ENCODE measurements at places on chromosomes 1 and 21.
A peak's percentile ranks its signal among the peaks of the same experiment; 100 is the strongest.

- DNase-seq: peak; percentile 81
Measured at GRCh38 chr1:23417570-23417969, 7.0 kb downstream of the TCEA3 start.

- DNase-seq: no peak
Measured at GRCh38 chr1:57190898-57191297, 225.1 kb upstream of the C8B start.

DNA sequence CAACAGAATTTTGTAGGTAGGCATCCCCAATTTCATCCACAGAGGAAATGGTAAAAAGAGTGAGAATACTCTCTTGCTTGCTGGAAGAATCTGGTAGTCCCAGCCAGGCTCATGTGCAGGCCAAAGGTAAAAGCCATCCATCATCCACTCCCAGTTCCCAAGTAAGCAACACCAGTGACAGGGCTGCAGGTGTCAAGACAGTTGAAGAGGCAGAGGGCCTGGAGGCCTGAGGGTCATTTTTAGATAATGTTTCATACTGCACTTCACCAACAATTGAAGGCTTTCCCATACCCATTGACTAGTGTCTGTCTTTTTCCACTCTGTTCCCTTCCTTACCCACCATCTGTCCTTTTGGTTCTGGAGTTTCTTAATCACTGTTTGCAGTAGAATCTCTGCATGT is 141.7 kb upstream of the L1TD1 start:
- no peak for DNase-seq

GRCh38 chr21:39087238-39088030 is 95.8 kb downstream of the PSMG1 start:
- DNase-seq: no peak

DNA sequence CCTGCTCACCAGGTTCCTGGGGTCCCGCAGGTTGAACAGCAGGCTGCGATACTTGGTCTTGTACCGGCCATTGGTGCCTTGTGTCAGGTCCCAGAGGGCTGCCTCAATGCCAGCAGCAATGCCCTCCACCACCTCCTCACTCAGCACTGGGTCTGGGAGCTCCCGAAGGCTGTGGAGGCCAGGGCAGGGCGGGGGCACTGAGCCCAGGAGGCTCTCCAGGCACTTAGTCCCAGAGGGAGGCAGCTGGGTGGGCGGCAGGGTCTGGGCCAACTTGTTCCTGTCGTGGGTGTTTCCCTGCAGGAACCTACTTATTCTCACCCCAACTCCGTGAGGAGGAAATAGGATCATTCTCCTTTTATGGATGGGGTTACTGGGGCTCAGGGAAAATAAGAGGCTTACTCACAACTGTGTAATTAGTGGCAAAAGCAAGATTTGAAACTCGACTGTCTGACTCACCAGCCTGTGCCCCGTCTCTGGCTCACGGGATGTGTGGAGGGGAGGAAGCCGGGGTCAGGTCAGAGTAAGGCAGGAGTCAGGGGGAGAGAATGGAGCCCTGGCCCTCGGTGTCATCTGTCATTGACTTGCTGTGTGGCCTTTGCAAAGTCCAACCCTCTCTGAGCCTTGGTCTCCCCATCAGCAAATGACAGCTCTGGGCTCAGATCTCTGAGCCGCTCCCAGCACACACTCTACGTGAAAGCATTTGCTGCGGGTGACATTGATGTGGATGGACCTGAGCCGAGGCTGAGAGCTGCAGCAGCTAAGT is 17.2 kb downstream of the SPOCD1 start:
- no peak for DNase-seq

DNA sequence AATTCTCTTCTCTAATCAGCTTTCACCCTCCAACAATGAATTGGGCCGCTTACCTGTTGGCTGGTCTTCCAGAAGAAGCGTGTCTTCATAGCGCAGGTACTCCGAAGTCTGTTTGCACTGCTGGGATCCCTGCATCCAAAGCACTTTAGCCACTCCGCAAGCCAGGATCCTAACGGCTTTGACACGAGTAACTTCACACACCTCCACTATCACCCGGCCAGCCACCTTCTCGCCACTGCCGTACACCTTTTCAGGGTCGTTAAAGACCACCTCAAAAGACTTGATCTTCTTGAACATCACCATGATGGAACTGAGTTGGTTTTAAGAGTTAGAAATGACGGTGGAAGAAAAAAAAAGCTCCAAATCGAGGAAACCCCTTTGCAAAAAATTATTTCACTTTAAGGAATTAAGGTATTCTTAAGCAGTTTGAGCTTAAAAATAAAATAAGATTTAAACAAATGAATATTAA is 381 bp downstream of the TXNIP start:
- peak; percentile 48 for DNase-seq

- peak; percentile 65 for DNase-seq
Measured at GRCh38 chr1:54310439-54311328, 95.5 kb downstream of the SSBP3 start.

GRCh38 chr21:43877936-43878575 is 13.0 kb downstream of the AGPAT3 start:
- DNase-seq: no peak

- peak; percentile 57 for DNase-seq
Measured at GRCh38 chr1:202018468-202019234, 8.3 kb downstream of the ELF3 start.

DNA sequence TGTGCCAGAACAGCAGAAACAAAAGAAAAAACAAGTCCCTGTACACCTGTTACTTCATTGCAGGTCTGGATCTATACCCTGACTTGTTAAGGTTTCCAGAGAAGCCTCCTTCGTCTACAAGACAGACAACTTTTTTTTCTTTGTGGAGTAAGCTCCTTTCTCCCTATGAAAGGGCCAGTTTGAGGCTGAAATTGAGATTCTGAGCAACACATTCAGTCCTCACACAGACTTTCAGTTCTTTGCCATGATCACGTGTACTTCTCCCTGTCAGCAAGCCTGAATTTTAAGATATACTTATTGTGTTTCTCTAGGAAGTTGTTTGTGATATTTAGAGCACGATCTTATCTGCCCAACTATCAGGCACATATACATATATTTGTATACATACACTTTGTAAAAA is 374.0 kb downstream of the NTNG1 start:
- DNase-seq: no peak

GRCh38 chr1:161473348-161473747 is 31.9 kb upstream of the FCGR2A start:
- peak; percentile 74 for DNase-seq

GRCh38 chr1:161033751-161034150 is 5.0 kb downstream of the TSTD1 start:
- DNase-seq: no peak

- DNase-seq: no peak
Measured at GRCh38 chr1:200363264-200363933, 46.4 kb downstream of the ZNF281 start.

GRCh38 chr1:167563579-167564246 is 10.2 kb upstream of the CREG1 start:
- DNase-seq: no peak

- DNase-seq: no peak
Measured at GRCh38 chr1:168335500-168335899, 54.8 kb downstream of the TBX19 start.

- DNase-seq: peak; percentile 19
Measured at GRCh38 chr1:233972951-233973635, 68.6 kb downstream of the SLC35F3 start.

- peak; percentile 24 for DNase-seq
Measured at GRCh38 chr1:207115269-207115668, 11.2 kb downstream of the C4BPA start.

- no peak for DNase-seq
Measured at GRCh38 chr1:31433396-31433930, 20.4 kb downstream of the SERINC2 start.

DNA sequence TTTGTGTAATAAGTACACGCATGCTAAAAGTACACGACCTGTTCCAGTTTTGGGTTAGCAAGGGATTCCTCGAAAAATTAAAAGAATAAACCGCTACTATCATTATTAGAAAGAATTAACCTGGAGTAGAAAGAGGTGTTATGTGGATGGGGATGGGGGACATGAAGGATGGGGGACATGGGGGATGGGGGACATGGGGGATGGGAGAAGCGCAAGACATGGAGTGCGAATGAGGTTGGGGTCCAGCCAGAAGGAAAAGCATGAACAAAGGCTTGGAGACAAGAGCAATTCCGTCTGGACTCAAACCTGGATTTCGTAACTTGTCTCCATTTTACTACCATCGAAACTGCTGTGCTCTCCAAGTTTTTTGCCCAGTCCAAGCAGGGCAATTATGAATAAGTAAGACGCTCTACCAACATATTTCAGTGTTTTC is 591 bp upstream of the KDM1A start:
- DNase-seq: no peak

DNA sequence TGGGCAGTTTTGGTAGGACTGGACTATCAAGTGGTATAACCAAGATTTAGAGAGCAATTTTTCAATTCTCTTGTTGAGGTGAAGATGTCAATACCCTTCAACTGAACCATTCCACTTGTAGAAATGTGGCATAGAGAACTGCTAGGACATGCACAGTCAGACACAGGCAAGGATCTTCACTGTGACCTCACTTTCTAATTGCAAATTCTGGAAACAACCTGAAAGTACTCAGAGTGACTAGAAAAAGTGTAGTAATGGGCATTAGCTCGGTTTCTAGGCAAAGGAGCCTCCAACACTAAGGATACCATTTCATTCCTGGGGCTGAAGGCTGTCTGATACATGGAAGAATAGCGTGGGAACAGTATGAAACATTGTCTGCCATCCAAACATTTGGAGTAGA is 433.0 kb upstream of the RUNX1 start:
- DNase-seq: no peak

DNA sequence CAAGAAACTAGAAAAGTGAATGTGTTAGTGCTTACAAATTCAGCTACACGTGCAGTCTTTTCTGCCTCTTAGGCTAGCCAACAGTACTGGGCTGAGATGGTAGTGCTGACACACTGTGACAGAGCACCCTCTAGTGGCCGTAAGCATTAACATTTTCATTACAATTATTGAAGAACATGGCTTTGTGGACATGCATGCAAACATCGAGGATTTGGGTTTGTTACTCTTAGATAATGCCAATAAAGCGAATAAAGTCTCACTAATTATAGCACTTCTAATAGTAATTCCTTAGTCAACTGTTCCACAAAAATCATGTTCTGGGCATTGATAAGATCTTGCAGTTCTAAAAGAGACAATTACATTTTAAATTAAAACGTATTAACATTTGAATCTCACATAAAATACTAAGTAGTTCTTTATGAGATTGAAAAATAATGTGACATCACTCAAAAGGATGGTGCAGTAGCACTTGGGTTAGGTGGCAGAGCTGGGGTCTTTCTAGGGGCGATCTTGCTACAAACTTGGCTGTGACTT is 47.1 kb downstream of the MYSM1 start:
- peak; percentile 92 for DNase-seq

GRCh38 chr1:82377201-82377884 is 576.6 kb downstream of the ADGRL2 start:
- DNase-seq: no peak

GRCh38 chr1:219784660-219785381 is 143.5 kb downstream of the SLC30A10 start:
- no peak for DNase-seq

GRCh38 chr1:100219883-100220282 is 29.8 kb downstream of the DBT start:
- no peak for DNase-seq

- no peak for DNase-seq
Measured at GRCh38 chr1:180003026-180003695, 48.6 kb downstream of the CEP350 start.

GRCh38 chr1:210236386-210236839 is 3.8 kb downstream of the SERTAD4 start:
- DNase-seq: no peak

DNA sequence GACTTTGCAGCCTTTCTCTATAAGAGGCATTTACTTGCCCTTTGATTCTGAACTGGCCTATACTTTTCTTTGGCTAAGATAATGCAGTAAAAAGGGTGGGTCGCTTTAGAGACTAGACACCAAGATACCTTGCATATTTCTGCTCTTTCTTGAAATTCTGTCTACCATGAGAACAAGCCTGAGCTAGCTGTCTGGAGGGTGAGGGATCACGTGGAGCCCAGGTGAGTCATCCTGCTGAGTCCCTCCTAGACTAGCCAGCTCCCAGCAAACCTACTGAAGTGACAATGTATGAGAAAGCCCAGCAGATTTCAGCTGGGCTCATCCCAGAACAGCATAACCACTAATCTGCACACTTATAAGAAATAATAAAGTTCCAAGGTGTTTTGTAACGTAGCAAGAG is 408.0 kb upstream of the KAZN start:
- no peak for DNase-seq

- DNase-seq: no peak
Measured at GRCh38 chr1:2650967-2651645, 18.3 kb upstream of the MMEL1 start.

- no peak for DNase-seq
Measured at GRCh38 chr1:84598418-84598817, 24.2 kb upstream of the CTBS start.

- no peak for DNase-seq
Measured at GRCh38 chr1:10555635-10556429, 81.1 kb downstream of the PEX14 start.

DNA sequence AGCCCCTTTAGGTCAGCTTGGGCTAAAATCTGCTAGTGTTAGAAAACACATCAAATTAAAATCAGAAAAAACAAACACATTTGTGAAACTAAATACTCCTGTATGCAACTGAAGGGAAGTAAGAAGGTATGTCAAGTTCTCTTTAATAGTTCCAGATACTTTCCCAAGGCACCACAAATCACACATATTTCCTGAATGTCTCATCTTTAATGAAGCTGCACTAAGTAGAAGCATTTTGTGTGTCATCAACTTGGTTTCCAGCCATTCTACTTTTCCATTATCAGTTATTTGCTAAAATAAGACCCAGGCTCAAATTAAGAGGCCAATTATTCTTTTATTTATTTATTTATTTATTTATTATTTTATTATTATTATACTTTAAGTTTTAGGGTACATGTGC is 34.7 kb downstream of the CRB1 start:
- no peak for DNase-seq

DNA sequence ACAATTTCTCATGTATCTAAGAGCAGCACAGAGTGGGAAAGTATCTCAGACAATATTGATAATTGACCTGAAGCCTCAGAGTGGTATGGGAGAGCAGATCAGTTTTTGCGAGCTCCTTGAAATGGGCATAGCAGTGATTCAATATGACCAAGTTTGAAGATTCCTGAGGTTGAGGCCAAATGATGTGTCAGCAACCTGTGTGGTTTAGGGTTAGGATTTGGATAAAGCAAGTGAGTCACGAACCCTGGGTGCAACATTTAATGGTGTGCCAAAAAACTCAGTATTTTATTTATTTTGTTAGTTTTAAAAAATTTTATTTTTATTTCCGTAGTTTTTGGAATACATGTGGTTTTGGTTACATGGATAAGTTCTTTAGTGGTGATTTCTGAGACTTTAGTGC is 92.5 kb upstream of the C21orf91 start:
- no peak for DNase-seq

- DNase-seq: peak; percentile 66
Measured at GRCh38 chr1:40848530-40849189, 13.5 kb downstream of the CITED4 start.

- no peak for DNase-seq
Measured at GRCh38 chr1:218481116-218481775, 136.1 kb downstream of the TGFB2 start.

Data from hematopoietic multipotent progenitor cell treated with erythropoietin and hydrocortisone succinate and interleukin-3 and kit ligand, for 6 days (in vitro differentiated cells).